ENCODE measurements at places on chromosomes 2 and 18.

GRCh38 chr2:178506101-178506500 is 25.8 kb downstream of the PLEKHA3 start:
- no peak for DNase-seq

DNA sequence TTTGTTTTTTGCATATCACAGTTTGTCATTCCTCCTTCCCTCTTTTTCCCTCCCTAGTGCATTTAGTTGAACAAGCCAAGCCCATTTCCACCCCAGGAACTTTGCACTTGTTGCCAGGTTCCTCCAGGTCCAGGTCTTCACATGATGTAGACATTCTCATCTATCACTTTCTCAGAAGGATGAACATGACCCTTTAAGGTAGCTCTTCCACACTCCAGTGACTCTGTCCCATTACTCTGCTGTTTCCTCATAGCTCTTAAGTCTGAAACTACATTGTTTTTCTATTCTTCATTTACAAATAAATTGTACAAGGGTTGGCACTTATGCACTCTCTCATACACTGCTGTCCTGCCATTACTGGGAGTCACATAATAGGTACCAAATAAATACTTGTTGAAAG is 6.1 kb downstream of the KYNU start:
- no peak for DNase-seq

- DNase-seq = no peak
Measured at GRCh38 chr2:88638743-88639142, 11.5 kb upstream of the EIF2AK3 start.

GRCh38 chr2:233349005-233349998 is 5.0 kb upstream of the DGKD start:
- peak; percentile 47 for DNase-seq

- DNase-seq = no peak
Measured at GRCh38 chr18:61892683-61893308, at the start of gene RNF152. Gene RNF152, minus strand, starts transcription at chr18:61893007. Its CDS starts 76,544 bp downstream, at chr18:61816463.

- DNase-seq = no peak
Measured at GRCh38 chr18:76986406-76986805, 146.2 kb downstream of the MBP start.

- DNase-seq = no peak
Measured at GRCh38 chr2:1660656-1661640, 83.4 kb downstream of the PXDN start.

DNA sequence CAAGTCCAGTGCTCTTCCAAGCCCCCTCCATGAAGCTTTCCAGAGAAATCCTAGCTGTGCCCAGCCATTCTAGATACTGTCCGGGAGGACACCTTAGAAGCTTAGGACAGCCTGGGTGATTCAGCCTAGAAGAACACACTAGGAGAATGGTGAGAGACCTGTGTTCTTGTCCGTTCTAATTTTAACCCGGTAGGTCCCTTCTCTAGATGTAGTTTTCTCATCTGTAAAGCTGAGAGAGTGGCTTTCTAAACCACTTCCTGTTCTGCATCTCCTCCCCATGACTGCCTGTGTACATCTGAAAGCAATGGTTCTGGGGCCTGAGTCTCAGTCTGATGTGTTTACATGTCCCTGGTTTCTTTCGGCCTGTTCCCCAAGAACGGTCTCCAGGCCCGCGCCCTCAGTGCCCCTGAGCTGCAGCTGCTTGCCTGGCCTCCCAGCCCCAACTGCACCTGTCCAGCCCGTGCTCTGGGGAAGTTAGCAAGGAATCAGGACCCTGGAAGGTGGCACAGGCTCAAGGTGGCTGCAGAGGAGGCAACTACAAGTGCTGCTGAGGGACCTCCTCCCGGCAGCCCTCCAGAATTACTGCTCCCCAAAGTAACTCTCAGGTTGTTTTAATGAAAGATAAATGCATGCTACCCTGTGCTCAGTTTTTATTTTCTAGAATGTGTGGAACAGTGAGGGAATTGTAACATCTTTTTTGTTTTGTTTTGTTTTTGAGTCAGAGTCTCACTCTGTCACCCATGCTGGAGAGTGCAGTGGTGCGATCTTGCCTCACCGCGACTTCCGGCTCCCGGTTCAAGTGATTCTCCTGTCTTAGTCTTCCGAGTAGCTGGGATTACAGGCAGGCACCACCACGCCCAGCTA is 105.9 kb downstream of the LBH start:
- DNase-seq = no peak

DNA sequence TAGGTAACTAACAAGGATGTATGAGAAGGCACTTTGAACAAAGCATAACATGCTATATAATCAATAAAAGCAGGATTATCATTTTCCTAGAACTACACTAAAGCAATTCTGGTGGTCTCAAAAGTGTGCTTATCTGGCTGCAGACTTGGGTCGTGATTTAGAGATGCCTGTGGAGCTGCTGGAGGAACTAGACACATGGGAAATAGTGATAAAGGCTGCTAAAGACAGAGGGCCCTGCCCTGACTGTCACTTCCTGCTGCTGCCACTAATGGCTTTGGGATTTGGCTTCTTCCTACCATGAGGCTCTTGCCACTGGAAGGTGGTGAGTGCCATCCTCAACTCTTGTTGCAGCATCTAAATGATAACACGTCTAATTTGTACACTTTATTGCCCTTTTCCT is 22.5 kb downstream of the TMEM178A start:
- no peak for DNase-seq

GRCh38 chr2:187654535-187654934 is 100.3 kb upstream of the TFPI start:
- no peak for DNase-seq

GRCh38 chr2:62344472-62344871 is 148.6 kb downstream of the B3GNT2 start:
- DNase-seq = no peak

DNA sequence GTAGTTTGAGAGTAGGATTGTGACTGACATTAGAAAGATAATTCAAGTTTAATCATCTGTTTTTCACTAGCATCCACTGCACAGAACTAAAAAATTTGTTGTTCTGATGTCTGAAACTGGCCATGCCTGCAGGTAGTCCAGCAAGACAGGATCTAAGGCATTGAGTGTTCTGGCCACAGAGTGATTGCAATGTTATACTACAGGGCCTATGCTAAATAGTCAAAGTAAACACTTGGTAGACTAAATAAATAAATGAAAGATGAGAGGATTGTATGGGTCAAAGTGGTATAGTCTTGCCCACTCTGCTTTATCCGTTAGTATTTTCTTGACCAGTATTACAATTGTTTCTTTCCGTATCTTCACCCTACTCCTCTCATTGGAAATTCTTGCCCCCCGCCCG is 27.6 kb upstream of the FANCL start:
- DNase-seq = no peak

DNA sequence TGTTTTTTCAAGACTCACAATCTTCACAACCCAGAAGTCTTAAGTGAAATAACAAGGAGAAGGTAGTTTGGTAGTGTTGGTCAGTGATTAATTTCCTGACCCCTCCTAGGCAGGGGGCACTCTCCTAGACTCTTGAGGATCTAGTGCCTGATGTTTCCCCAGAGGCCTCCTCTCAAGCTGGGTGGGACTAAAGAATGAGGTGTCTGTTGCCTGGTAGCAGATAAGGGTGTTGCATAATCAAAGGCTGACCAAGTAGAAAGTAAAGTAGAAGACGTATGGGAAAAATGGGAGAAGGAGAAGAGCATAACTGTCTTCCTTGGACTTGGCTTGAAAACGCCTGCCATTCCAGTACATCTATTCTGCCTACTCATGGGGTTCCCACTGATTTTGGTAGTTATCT is 37.8 kb downstream of the VIT start:
- no peak for DNase-seq

GRCh38 chr2:9423922-9424272 is 443 bp downstream of the CPSF3 start:
- no peak for DNase-seq

- DNase-seq = no peak
Measured at GRCh38 chr2:96267159-96267971, 1.3 kb downstream of the CIAO1 start.

DNA sequence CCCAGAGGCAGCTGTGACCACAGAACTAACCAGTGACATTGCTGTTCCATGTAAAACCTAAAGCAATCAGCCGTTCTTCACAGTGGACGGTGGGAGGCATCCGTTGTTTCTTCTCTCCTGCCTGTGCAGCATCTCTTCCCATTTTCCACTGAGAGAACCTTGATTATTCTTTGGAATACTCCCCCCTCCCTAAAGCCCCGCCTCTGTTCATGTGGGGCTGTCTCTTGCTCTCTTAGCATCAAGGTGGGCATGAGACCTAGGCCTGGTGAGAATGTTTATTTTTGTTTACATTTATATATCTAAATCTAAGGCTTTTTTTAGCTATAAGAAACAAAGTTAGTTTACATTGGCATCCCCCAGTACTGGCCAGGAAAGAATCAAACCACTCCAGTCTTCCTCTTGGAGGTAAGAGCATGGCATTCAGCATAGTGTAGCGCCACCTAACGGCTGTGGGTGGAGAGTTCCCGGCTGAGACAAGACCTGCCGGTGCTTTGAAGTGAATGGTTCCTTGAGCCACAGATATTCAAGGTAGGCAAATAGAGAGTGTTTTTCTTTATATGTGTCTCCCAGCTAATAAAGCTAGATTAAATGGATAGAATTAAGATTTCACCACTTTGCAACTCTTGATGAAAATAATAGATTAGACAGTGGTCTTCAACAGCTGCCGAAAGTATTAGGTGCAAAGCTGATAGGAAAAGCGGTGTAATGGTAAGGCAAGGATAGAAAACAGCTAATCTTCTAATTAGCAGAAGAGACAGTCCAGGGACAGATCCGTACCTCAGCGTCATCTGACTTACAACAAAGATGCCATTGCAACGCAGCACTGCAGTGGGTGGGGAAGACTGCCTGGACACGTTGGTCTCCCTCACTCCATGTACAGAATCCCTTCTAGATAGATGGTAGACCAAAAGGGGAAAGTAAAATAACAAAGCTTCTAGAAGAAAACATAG is 219.6 kb upstream of the RAB12 start:
- DNase-seq = no peak

- DNase-seq = no peak
Measured at GRCh38 chr2:220057391-220057790, 430.0 kb downstream of the SLC4A3 start.

- DNase-seq = no peak
Measured at GRCh38 chr2:98538280-98539041, 69.9 kb downstream of the COA5 start.

DNA sequence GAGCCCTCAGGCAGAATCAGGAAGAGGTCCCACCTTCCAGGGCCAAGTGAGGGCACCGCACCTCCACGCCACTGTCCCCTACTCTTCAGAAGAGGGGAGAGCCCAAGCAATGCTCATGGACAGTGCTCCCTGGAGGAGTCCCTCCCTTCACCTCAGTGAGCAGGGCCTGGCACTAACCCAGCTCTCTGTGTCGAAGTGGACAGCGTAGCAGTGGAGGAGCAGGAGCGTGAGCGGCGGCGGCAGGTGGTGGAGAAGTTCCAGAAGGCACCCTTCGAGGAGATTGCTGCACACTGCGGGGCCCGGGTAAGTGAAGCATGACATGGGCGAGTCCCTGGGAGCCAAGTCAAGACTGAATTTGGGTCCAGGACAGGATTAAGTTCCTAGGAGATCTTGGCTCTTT is 16.7 kb downstream of the POMC start:
- DNase-seq = no peak

DNA sequence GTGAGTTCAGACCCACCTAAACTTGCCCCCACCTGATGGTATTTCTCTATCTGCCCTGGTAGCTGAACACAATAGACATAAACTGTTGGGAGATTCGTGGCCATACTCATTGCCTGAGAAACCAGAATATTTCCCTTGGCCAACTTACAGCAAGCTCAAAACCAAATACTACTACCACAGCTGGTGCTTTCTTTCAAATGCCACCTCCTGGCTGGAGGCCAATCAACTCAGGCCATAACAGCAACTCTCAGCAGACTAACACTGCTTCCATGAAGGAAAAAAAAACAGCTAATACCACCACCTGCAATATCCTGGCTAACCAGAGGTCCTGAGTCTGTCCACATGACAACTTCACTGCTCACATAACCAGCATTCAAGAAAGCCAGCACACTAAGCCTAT is 373.1 kb downstream of the CMPK2 start:
- DNase-seq = no peak

- no peak for DNase-seq
Measured at GRCh38 chr2:143732076-143732475, 602.9 kb downstream of the ARHGAP15 start.

DNA sequence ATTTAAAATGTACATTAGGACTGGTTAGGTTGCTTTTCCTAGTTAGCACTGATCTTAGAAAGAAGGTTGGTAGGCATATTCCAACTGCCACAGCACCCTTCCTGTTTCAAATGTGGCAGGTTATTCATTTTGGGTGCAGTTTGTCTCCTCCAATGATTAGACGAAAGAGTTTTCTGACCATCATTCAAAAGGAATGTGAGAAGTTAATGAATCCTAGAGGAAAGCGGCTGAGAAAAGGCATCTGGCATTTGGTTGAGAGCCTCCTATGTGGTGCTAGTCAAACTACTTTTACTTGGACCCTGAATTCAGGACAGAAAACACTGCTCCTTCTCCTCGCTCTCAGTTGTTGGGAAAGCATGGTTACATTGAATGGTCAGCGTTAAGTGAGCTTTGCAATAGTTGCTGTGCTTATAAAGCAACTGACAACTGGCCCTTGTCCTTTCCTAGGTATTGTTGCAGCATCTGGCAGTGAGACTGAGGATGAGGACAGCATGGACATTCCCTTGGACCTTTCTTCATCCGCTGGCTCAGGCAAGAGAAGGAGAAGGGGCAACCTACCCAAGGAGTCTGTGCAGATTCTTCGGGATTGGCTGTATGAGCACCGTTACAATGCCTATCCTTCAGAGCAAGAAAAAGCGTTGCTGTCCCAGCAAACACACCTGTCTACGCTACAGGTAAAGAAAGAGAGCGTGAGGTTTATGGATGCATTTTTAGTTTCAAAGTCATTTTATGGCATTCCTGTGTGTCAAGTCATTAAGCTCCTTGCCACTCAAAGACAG is 6.1 kb downstream of the TGIF1 start:
- no peak for DNase-seq

- no peak for DNase-seq
Measured at GRCh38 chr2:377414-377813, 89.5 kb upstream of the ALKAL2 start.

GRCh38 chr2:165796819-165797530 is 2.9 kb upstream of the GALNT3 start:
- no peak for DNase-seq

All from right kidney (tissue), 9 donors.